ENCODE measurements at places on chromosomes 16 and 17.
A peak's percentile ranks its signal among the peaks of the same experiment; 100 is the strongest.

DNA sequence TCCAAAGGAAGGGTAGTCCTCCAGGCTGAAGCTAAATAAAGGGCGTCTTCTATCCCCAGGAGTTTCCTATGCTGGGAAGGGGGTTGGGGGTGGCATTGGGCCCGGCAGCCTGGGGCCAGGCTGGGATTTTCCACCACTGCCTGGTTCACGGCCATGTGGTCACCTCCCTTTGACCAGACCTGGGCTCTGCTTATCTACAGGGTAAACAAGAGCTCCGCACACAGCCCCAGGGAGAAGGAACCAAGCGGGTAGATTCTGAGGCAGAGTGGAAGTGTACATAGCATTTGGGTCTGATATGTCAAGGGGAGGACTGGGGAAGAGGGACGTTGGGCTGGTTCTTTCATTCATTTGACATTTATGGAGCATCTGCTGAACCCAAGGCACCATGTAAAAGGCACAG lies 27.2 kb upstream of the TMEM220 start:
- no peak for DNase-seq

DNA sequence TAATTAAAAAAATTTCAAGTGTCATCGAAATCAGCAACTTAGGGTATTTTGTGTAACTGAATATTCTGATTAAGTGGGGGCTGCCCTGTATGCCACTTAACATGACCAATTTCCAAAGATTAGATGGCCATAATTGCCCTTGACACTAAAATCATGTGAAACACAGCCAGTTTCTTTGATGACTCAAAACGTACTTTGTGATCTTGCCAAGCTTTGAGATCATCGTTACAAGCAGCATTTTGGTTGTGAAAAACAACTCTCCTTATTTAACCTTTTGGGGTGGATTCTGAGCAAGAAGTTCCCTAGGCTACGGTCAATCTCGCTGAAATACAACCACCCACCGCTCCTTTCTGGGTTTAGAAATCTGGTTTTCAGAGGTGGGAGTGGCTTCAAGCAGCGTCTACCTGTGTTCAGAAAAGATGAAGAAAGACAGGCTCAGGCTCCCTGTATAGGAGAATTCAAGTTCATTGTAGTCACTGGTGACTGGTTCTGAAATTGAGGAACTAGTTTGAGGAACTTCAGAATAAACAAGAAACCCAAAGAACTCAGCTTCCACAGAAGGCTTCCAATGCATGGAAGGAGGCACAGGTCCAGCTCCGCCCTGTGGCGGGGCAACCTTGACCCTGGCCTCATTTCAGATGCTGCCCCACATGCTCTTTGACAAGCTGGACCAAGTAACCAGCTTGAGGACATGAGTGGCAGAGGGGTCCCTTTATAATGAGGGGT lies 9.4 kb downstream of the MAP3K14 start:
- peak; percentile 77 for DNase-seq

DNA sequence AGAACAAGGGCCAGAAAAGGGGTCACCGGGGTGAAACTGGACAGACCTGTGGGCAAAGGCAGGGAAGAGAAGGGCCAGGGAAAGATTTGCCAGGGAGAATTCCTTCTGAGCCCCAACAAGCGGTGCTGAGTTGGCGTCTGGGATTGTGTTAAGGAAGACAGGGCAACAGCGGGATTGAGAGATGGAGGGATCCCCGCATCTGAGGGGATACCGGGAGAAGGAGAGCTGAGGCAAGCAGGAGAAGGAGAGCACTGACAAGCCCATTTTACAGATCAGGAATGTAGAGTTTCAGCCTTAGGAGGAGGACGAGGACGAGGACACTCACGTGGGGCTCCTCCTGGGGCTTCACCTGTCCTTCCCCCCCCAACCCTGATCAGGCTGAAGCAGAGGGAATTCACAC lies 998 bp upstream of the ABCC3 start:
- DNase-seq, result no peak

- no peak for DNase-seq
Observed at GRCh38 chr17:14946481-14946880, 318.6 kb downstream of the PMP22 start.

GRCh38 chr16:46629331-46630219 lies 8.4 kb upstream of the SHCBP1 start:
- peak; percentile 81 for DNase-seq

GRCh38 chr17:58325289-58325726 lies 3.3 kb downstream of the TSPOAP1 start:
- DNase-seq, result no peak

DNA sequence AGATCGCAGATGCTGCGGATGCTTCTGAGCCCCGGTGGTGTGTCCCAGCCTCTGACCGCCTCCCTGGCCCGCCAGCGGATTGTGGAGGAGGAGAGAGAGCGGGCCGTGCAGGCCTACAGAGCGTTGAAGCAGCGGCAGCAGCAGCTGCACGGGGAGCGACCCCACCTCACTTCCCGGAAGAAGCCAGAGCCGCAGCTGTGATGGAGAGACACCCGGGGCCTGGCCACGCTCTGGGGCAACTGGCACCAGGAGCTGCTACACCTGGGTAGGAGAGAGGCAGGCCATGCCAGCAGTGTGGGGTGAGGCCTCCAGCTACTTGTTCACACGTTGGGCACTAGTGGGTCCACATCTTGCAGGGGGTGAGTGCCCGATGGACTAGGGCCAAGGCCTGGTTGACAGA lies 6.0 kb downstream of the CCDC137 start:
- no peak for DNase-seq

- no peak for DNase-seq
Observed at GRCh38 chr16:22815863-22816262, 1.9 kb downstream of the HS3ST2 start.

- no peak for DNase-seq
Observed at GRCh38 chr16:57522960-57523359, 13.4 kb downstream of the CCDC102A start.

- peak; percentile 99 for DNase-seq
Observed at GRCh38 chr17:43211480-43212402, at the start of gene TMEM106A. TSS of gene TMEM106A (plus strand) at chr17:43211875. CDS start at chr17:43213042, 1,167 bp downstream.

GRCh38 chr17:9232591-9233270 lies 211.4 kb downstream of the NTN1 start:
- no peak for DNase-seq

- no peak for DNase-seq
Observed at GRCh38 chr17:64106918-64107317, 23.0 kb downstream of the ERN1 start.

DNA sequence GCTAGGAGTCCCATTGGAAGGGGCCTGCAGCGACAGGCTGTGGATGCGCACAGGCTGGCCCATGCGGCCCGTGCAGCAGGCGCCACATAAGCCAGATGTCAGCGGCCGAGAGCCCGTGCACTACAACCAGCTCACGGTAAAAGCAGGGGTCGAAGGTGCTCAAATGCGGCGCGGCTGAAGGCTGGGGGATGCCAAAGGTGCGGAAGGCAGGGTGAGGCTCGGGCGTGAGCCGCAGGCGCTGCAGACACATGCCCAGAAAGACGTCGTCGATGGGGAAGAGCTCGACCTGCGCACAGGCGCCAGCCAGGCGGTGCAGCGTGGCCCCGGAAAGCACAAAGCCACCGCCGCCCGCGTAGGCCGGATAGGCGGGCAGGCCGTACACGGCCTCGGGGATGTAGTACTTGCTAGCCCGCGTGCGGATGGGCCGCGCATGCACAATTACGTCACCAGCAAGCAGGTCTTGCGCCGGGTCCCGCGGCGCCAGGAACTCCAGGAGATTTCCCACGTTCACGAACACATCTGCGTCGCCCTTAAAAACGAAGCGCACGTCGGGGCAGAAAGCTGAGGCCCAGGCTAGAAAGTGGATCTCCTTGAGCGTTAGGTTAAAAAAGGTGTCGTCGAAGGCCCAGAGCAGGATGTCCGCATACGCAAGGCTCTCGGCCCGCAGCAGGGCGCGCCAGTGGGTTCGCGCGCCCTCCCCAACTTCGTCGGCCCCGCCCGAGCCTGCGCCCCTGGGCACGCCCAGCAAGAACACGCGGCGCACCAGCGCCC lies 1.3 kb downstream of the B3GNT9 start:
- no peak for DNase-seq

DNA sequence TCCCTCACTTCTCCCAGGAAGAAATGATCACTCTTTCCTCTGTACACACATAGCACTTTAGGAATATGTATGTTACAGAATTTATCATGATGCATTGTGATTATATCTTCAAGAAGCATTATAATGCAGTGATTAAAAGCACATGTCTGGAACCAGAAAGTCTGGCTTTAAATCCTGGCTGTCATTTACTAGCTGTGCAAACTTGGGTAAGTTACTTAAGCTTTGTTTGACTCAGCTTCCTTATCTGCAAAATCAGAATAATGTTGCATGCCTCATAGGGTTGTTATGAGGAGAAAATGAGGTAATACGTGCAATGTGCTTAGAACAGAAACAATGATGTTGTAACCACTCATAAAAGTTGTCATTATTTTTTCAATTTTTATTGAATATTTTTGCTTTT lies 156.3 kb upstream of the ZKSCAN2 start:
- no peak for DNase-seq

- peak; percentile 66 for DNase-seq
Observed at GRCh38 chr17:67558740-67559380, 158.9 kb upstream of the NOL11 start.

- DNase-seq, result no peak
Observed at GRCh38 chr17:76654408-76654807, 10.9 kb upstream of the ST6GALNAC1 start.

DNA sequence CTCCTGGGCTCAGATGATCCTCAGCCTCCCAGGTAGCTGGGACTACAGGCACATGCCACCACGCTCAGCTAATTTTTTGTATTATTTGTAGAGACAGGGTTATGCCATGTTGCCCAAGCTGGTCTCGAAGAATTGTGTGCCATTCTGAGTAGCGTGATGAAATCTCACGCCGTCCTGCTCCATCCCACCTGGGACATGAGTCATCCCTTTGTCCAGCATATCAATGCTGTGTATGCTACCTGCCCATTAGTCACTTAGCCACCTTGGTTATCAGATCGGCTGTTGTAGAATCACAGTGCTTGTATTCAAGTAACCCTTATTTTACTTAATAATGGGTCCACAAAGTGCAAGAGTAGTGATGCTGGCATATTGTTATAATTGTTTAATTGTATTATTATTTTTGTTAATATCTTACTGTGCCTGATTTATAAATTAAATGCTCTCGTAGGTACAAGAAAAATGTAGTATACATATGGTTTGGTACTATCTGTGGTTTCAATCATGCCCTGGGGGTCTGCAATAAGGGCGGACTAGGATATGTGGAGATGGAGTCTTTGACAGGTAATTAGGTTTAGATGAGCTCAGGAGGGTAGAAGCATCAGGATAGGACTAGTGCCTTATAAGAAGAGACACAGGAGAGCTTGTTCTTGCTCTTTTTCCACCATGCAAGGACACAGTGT lies 26.6 kb upstream of the SLC13A2 start:
- DNase-seq, result no peak

- DNase-seq, result no peak
Observed at GRCh38 chr16:50455288-50455845, 86.6 kb upstream of the BRD7 start.

GRCh38 chr17:39225959-39226683 lies 376 bp upstream of the STAC2 start:
- peak; percentile 81 for DNase-seq

Measured in AG20443 (cell line).